ENCODE measurements at places on chromosomes 11 and 22.

GRCh38 chr11:14974515-14975251, 2.5 kb upstream of the CALCA start:
- peak; percentile 63 for DNase-seq

- no peak for DNase-seq
Observed at GRCh38 chr11:43545610-43546009, 134.9 kb upstream of the HSD17B12 start.

- no peak for DNase-seq
Observed at GRCh38 chr22:30323246-30323645, 3.5 kb downstream of the TBC1D10A start.

DNA sequence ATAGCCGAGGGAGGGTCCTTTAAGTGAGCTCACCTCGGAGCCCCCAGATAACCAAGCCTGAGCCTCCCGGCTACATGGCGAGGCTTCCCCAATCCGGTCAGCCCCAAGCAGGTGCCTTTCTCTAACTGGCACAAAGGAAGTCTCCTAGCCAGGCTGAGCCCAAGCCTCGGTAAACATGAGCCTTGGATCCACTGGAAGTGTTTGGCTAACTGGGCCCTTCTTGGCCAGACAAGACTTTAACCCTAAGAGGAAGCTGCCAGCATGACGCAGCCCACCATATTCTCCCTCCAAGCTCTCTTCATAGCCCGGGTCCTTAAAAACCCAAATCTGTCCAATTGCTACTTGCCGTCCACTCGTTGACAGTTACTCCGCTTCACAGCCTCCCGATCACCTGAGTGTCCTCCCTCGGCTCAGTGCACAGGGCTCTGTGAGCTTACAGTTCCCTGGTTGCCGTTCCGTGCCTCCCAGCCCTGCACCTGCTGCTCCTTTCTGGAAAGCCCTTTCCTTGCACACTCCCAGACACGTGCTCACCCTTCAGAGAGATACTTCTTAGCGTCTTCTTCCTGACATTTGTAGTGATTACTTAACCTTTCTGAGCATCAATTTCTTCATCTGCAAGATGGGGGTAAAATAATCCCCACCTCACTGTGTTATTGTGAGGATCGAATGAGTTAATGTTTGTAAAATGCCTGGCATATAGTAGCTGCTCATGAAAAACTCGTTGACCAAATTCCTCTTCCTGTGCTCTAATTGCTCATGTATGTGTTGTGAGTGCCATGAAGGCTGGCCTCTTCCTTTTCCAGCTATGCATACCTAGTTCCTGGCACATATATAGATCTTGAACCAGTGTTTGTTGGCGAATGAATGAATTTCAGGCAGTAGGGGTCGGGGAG, 25.6 kb downstream of the TXN2 start:
- DNase-seq = no peak

DNA sequence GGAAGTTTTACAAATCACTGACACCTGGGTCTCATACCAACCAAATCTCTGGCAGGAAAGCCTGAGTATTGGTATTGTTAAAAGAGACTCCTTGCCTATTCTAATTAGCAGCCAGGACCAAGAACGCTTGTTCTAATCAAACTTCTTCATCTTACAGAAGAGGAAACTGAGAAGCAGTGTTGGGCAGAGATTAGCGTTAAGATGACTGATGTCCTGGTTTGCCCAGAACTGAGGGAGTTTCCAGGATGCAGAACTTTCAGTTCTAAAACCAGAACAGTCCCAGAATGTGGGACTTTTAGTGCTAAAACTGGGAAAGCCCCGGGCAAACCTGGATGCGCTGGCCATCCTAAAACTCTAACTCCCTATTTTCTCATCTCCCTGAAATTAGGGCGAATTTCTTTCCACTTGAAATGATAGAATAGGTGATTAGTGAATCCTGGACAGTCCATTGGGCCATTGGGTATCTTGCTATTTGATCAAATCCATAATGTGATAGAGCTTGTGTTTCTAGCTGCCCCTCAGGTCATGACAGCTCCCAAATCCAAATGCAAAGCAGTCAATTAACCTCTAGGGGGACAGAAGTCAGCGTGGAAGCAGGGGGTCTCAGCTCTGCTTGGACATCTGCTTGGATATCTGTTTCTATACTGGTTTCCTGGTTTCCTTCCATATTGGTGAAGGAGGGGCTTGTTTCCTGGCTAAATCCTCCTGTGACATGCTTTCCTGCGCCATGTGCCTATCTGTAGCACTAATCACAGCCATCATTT, 16.0 kb upstream of the TMPRSS13 start:
- no peak for DNase-seq

GRCh38 chr22:26302726-26303125, 126.3 kb upstream of the ASPHD2 start:
- no peak for DNase-seq
